ENCODE measurements at places on chromosomes 3 and 15.

DNA sequence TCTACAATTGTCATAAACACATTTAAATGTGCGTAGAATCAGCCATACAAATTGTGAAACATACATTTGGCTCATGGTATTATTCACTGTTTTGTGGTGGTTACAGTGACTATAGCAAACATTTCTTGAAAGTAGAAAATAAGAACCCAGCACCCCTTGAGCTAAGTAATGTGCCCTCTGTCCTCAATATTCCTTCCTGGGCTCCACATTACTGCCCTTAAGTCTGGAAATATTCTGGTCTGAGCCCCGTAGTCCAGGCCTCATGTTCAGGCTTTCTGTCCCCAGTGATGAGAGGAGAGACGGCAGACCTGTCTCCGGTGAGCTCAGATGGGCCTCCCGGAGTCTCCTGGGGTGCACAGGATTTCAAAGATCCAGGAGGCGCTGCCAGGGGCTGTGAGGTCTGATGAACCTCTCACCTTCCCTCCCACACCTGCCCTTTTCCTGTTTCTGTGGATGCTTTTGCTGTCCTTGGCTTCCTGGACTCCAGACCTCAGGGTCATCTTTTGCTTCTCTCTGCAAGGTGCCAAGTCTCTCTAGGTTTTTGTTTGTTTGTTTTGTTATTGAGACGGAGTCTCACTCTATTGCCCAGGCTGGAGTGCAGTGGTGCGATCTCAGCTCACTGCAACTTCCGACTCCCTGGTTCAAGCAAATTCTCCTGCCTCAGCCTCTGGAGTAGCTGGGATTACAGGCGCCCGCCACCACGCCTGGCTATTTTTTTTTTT, 8.8 kb upstream of the MUC20 start:
- DNase-seq = no peak

DNA sequence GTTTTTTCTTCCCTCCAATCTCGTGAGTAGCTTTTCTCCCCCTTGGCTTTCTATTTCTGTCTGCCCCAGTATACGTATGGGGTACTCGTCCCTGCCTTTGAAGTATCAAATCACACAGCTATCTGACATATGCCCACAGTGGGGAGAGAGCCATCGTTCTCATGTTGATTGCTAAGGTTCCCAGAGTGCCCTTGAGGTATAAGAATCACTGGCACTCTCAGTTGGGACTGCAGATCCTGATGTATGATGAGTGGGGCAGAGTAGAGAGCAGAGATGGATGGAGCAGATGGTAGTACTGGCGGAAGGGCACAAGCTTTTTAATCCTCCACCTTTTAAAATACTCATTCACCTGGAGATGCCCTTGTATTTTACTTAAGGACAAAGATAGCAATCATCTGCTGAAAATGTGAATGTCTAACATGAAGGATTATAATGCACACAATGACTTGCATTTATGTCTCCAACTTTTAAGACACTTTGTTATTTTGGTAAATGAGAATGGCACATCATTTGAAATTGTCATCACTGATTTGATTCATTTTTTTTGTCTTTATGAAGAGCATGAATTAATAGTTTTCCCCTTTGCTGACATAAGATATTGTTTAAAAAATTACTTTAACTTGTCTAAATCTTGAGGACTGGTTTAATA, 239.6 kb downstream of the NR1D2 start:
- DNase-seq = no peak

- DNase-seq = peak; percentile 10
Measured at GRCh38 chr3:36700537-36701248, 63.7 kb downstream of the DCLK3 start.

DNA sequence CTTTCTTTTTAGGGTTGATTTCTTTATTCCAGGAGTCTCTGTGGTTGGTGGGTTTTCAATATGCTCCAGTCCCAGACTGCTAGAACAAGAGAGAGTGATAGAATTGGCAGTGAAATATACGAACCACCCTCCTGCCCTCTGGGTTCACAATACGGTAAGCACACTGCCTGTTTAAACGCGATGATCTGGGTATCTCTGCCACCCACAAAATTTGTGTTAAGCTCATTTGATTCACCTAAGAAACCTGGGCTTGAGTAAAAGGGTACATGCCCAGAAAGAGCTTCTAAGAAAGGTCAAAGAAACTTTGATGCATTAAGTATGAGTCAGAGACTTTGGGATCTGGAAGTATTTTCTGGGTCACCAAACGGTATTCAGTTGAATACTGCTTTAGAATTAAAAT, 29.8 kb downstream of the OXNAD1 start:
- no peak for DNase-seq

- no peak for DNase-seq
Measured at GRCh38 chr3:51642462-51642861, 28.6 kb upstream of the TEX264 start.

- no peak for DNase-seq
Measured at GRCh38 chr3:153166206-153166605, 4.2 kb downstream of the RAP2B start.

DNA sequence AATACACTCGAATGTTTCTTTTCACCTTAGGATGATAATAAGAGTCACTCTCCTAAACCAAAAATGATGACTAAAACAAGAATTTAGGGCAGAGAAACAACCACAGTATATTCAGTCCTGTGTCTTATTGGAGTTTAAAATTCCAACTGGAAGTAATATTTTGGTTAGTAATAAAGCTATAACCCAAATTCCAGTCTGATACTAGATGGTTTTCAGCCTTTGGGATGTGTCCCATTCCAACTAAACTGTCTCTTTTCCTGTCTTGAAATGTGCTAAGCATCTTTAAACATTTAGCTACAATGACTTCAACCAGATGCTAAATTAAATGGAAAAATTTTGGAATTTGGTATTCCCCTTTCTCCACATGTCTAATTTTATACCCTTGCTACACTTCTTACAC, 510.0 kb downstream of the ROBO1 start:
- DNase-seq = no peak

DNA sequence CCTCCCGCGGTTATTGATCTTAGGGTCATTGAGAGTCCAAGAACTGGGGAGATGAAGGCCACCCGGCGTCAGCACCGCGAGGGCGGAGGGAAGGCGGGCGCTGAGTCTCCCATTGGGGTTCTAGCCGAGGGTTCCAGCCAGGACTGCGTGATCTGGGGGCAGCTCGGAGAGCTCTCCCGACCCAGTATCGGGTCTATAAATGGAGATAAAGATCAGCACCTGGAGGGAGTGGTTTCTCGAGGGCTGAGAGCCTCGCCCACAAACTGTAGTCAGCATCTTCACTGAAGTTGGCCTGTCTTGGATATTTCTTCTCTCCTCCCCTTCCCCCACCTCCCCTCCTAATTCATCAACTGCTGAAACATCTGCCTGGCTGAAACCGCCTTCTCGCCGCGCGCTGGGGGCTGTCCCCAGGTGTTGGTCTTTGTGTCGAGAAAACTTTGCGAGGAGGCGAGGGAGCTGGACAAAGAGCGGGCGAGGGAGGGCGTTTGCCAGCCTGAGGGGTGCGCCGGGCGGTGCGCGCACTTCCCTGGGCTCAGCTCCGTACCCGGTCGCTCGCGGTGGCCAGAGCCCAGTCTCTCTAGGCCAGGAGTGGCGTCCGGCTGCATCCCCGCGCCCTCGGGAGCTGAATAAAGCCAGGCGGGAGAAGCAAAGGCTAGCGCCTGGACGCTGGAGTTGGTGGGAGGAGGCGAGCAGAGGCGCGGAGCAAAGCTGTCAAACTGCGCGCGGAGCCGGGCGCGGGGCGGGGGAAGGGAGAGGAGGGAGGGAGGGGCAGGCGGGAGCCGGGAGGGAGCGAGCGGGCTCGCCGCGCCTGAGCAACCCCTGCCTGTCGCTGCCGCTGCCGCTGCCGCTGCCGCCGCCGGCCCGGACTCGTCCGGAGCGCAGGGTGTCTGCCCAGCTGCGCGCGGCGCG, at the start of gene ST8SIA2:
ST8SIA2 (plus strand) TSS at position 811 of the 909 bp plus-strand sequence. CDS start 184 bp downstream, outside the sequence.
- no peak for DNase-seq

- DNase-seq = no peak
Measured at GRCh38 chr3:98573181-98573728, 20.2 kb downstream of the CPOX start.

DNA sequence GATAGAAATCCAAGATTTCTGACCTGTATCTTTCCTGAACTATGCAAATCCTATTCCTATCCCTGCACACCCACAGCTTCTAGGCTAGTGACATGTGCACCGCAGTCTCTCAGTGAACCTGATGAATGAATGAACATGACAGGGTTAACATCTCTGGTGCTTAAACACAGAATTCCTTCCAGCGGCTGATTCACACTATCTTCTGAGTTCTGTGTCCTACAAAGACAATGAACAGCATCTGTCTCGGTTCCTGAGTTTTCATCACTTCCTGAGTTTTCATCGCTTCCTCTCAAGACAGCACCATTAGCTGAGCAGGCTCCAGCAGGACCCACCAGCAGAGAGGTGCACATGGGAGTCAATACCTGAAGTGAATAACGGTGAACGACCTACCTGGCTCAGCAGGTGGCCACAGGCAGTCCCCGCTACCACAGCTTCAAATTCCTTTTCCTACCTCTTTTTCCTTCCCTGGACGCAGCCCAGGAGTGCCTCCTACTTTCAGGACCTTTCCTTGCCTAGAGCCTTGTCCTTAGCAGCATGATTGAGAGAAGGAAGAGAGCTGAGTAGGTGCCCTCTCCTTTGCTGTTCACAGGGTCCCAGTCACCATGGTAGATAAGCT, 113.5 kb downstream of the IGF2BP2 start:
- DNase-seq = no peak

DNA sequence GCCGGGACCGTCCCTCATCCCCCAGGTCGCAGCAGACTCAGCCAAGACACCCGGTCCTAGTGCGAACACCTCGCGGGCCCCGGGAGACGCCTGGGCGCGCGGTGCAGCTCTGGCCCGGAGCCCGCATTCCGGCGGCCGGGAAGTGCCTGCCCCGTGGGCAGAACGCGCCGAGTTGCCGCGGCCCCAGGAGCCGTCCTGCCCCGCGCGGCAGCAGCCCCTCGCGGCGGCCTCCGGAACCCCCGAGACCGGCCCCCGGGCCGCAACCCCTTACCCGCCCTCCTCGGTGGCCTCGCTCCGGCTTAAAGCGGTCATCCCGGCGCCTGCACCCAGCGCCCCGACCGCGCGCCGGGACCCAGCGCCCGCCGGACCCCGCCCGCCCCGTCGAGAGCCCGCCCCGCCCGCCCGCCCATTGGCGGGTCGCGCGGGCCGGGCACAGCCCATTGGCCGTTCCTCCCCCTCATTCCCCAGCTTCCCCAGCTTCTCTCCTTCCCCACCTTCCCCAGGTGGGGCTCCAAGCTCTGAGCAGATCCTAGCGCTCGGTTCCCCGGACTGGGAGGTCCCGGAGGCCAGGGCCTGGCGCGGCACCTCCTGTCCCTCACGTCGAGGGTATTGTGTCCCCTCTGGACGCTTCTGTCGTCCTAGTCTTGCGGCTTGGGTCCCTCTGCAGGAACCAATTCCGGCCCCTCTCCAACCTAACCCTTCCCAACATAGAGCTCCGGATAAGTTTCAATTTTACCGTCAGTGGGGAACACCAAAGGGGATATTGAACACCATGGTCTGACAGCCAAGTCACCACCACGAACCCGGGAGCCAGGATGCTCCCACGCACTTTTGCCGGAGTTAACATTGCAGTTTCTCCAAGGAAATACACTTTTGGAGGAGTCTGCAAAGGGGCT, at the start of gene GRAMD2A:
GRAMD2A (minus strand) TSS at position 328 of the 896 bp plus-strand sequence.
- no peak for DNase-seq

GRCh38 chr3:138941259-138941885, 5.6 kb downstream of the FOXL2 start:
- DNase-seq = no peak

GRCh38 chr15:95286352-95286880, 1044.1 kb upstream of the NR2F2 start:
- no peak for DNase-seq

GRCh38 chr3:14407203-14407602, 4.8 kb downstream of the SLC6A6 start:
- DNase-seq = no peak

DNA sequence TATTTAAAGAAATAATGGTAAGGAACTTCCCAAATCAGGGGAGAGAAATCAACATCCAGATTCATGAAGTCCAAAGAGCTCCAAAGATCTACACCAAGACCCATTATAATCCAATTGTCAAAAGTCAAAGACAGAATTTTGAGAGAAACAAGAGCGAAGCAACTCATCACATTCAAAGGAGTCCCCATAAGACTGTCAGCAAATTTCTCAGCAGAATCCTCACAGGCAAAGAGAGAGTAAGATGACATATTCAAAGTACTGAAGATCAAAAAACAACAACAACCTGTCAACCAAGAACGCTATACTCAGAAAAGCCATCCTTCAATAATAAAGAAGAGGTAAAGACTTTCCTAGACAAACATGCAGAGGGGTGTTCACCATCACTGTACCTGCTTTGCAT, 342.1 kb downstream of the TIGIT start:
- no peak for DNase-seq

GRCh38 chr3:77648664-77649063, 608.8 kb downstream of the ROBO2 start:
- DNase-seq = no peak

- no peak for DNase-seq
Measured at GRCh38 chr3:97106652-97106989, 292.2 kb downstream of the EPHA6 start.

- DNase-seq = no peak
Measured at GRCh38 chr3:10814623-10815022, 1.4 kb upstream of the SLC6A11 start.

DNA sequence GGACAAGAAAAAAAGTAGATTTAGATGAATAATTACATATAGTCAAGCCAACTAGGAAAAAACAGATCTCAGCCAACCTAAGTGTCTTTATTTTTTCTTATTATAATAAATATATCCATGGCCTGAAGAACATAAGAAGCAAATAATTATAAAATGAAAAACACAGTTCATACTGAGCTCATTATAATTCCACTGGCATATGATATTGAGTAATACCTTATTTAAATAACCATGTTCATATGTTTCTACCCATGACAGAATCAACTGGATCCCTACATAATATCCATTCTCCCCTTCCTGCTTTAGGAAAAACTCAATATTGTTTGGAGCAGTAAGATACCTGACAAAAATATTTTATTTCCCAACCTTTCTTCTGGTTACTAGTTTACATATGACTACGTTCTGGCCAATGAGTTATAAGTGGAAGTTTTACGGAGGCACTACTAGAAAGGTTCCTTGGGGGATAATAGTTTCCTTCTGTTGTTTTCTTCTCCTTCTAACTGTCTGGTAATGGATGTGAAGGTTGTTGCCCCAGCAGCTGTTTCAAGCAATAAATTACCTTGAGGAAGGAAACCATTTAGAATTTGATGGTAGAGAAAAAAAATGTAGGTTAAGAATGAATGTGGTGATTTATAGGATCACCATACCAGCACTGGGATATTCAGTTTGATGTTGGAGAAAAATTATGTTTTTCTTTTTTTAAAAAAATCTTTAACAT, 184.1 kb upstream of the MBNL1 start:
- no peak for DNase-seq

- no peak for DNase-seq
Measured at GRCh38 chr3:24299806-24300626, 194.6 kb downstream of the THRB start.

GRCh38 chr3:197687570-197687969, 49.1 kb downstream of the RUBCN start:
- DNase-seq = no peak
